Spinal cord (tissue), 10 donors: ENCODE measurements at places on chromosomes 4 and X. TPM values are rescaled to one million over a fixed set of nuclear protein-coding genes. Genes with fewer than 3 reads are reported as not detected.

DNA sequence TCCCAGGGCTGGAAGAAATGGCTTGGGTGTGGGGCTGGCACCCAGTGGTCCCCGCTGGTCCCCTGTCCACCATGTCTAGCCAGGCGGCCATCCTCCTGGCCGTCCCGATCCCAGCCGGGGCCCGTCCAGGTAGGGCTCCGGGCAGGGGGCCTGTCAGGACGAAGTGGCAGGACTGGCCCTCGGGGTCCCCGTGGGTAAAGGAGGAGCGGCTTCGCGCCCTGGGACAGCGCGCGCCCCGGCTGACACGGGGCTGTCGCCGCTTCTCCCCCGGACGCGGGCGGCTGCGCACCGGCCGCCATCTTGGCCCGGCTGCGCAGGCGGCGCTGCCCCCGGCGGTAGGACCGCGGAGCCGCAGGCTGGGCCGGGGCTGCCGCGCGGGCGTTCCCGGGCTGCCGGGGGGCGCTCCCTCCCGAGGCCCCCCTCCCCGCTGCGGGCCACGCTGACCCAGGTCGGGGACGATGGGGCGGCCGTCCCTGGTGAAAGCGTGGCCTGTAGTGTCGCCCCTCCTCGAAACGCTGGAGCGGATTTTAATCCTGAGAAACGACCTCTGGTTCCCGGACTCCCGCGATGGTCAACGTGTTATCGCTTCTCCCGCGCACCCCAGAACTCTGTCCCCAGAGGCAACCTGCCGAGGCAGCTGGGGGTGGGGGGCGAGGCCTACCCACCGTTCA, 60.4 kb upstream of the BCOR start:
- peak; percentile 73 for DNase-seq

GRCh38 chrX:151752847-151753246, 18.3 kb downstream of the CNGA2 start:
- no peak for DNase-seq

GRCh38 chr4:147987252-147987651, 255.4 kb downstream of the ARHGAP10 start:
- no peak for DNase-seq

- peak; percentile 75 for DNase-seq
These were observed 2.2 kb upstream of the SFRP2 start for GRCh38 chr4:153790962-153791551.

- DNase-seq = no peak
These were observed 150.7 kb upstream of the SLC7A11 start for GRCh38 chr4:138392751-138393308.

The FAM9A gene
- 0.10 TPM for total RNA-seq

The RTL9 gene
- total RNA-seq = 0.99 TPM
